Right lobe of liver (tissue), 6 donors: ENCODE measurements at places on chromosomes 4 and X.

- H3K4me1 ChIP-seq = no peaks in the 10 kb centered on the region
- no peaks in the 10 kb centered on the region for H3K27me3 ChIP-seq
- no peaks in the 10 kb centered on the region for H3K36me3 ChIP-seq
- DNase-seq = no peak
- H3K4me3 ChIP-seq = peak overlapping the region; percentile 61
Measured at GRCh38 chrX:110001740-110002299, 1.1 kb upstream of the TMEM164 start.

GRCh38 chrX:111928456-111928855 lies 52.5 kb downstream of the TRPC5OS start:
- no peaks in the 10 kb centered on the region for H3K27me3 ChIP-seq
- H3K4me1 ChIP-seq = no peaks in the 10 kb centered on the region
- no peak overlapping the region for H3K4me3 ChIP-seq
- no peak for DNase-seq
- H3K36me3 ChIP-seq = no peaks in the 10 kb centered on the region
- H3K27ac ChIP-seq = no peak overlapping the region

DNA sequence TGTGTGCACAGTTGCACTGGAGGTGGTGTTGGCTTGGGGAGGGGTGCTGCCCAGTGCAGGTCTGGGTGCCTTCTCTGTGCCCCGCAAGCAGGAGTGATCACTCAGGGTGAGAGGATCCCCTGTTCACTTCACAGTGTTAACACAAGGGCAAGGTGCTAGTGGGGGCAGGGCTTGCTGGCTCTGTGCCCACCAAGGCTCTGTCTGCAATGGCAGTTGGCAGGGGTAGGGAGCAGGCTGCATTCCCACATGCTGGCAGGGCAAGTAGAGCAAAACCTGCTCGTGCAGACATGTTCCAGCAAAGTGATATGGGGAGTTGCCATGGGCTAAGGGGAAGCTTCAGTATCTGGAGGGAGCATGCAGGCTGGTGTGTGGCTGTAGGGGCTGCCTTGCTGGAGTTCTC lies 428.0 kb downstream of the ZNF674 start:
- H3K4me1 ChIP-seq = no peaks in the 10 kb centered on the region
- H3K36me3 ChIP-seq = no peaks in the 10 kb centered on the region
- no peaks in the 10 kb centered on the region for H3K27me3 ChIP-seq
- DNase-seq = no peak

DNA sequence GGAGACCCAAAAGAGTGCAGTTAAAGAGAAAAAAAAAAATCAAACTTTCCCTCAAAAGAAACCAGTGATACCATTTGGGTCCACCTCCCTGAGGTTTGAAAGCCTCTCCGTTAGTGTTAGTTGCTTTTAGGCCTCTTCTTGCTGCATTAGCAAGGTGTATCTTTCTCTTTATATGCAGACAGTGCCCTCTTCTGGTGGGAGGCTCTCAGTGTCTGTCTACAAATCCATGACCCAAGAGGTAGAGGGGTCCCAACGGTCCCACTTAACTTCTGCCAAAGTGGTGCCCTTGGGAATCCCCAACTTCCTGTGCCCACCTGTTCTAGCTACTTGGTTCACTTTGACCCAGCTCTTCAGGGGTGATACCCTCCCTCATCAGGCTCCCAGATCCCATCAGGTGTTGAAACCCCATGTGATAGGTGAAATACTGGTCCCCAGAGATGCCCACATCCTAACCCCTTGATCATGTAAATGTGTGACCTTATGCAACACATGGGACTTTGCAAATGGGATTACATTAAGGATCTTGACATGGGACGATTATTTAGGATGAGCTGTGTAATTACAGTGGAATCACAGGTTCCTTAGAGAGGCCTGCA lies 63.7 kb upstream of the CD99 start:
- DNase-seq = no peak
- H3K4me1 ChIP-seq = no peaks in the 10 kb centered on the region
- no peak overlapping the region for H3K4me3 ChIP-seq
- H3K27ac ChIP-seq = no peak overlapping the region

- H3K27ac ChIP-seq = no peak overlapping the region
- H3K27me3 ChIP-seq = no peaks in the 10 kb centered on the region
- H3K4me3 ChIP-seq = no peak overlapping the region
- DNase-seq = no peak
Measured at GRCh38 chr4:48025005-48025404, 8.4 kb downstream of the NIPAL1 start.

DNA sequence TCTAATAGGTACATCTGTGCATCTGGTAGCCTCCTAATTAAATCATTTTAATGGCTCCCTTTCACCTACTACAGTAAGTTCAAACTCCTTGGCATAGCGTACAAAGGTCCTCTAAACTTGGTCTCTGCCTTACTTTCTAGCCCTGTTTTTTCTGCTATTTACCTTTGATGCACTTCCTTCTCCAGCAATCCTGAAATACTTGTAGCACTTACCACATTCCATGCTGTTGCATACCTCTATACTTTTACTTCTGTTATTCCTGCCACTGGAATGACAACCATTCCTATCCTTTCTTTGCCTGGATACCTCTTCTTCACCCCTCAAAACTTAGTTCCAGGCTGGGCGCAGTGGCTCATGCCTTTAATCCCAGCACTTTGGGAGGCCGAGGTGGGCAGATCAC lies 56.6 kb upstream of the LHFPL1 start:
- no peaks in the 10 kb centered on the region for H3K4me1 ChIP-seq
- no peaks in the 10 kb centered on the region for H3K27me3 ChIP-seq
- H3K4me3 ChIP-seq = no peak overlapping the region
- no peak for DNase-seq
- no peak overlapping the region for H3K27ac ChIP-seq

DNA sequence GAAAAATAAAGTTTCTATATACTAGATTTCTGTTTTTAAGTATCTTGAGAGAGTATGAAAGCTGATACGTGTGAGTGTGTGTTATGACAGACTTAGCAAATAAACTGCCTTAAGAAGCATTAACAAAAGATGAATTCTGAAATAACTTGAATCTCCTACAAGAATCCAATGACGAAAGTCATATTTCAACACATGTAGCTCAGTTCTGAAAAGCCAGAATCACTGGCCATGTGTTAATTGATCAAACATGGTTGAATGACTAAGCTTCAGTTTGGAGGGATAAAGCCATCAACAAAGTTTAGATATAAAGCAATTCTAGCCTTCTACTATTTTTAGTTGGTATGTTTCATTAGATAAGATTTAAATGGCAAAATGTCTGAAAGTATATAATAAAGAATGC lies 88.5 kb upstream of the ETNPPL start:
- no peaks in the 10 kb centered on the region for H3K36me3 ChIP-seq
- H3K4me1 ChIP-seq = no peaks in the 10 kb centered on the region
- no peak overlapping the region for H3K4me3 ChIP-seq
- H3K27me3 ChIP-seq = no peaks in the 10 kb centered on the region
- DNase-seq = no peak

- no peak for DNase-seq
- no peaks in the 10 kb centered on the region for H3K36me3 ChIP-seq
- H3K27ac ChIP-seq = no peak overlapping the region
- H3K4me3 ChIP-seq = no peak overlapping the region
- H3K4me1 ChIP-seq = no peaks in the 10 kb centered on the region
Measured at GRCh38 chr4:2427383-2428334, 8.9 kb downstream of the CFAP99 start.
